ENCODE measurements at places on chromosomes 12 and 14.

DNA sequence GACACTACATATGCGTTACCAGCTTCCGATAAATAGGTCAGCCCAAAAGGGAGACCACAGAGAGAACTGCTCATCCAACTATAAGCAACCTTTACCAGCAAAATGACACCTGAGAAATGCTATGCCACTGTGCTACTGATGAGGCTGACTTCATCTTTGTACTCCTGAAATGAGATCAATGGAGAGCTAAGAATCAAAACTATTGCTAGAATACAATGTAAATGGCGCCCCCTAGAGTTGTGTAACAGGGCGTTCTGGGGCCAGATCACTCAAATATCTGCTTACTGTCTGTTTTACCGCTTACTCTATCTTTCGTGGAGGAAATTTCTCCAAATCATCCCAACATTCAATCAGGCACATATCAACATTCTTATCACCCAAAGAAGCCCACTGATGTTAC, 4.6 kb downstream of the ZNF384 start:
- DNase-seq, result peak; percentile 67

DNA sequence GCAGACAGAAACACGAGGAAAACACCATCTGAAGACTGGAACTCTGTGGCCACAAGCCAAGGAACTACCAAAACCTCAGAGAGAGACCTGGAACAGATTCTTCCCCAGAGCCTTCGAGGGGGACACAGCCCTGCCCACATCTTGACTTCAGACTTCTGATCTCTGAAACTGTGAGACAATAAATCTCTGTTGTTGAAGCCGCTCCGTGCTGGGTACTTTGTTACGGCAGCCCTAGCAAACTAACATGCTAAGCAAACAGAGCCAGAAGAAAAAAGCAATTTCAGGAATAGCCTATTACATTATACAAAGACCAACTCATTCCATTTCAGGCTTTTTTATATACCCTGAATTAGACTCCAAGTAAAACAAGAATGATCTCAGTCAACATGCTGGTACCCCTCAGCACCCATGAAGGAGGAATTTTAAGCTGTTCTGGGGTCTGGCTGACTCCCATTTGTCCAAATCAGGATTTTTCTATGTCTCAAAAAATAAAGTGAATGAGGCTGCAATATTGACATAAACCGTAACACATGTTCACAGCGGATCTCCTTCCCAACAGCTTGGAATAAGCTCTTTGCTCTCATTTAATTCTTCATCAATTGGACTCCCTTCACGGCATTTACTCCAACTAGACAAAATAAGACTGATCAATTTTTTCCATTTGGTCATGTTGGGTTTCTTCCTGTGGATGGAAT, 190.1 kb downstream of the FOXN3 start:
- DNase-seq, result no peak

DNA sequence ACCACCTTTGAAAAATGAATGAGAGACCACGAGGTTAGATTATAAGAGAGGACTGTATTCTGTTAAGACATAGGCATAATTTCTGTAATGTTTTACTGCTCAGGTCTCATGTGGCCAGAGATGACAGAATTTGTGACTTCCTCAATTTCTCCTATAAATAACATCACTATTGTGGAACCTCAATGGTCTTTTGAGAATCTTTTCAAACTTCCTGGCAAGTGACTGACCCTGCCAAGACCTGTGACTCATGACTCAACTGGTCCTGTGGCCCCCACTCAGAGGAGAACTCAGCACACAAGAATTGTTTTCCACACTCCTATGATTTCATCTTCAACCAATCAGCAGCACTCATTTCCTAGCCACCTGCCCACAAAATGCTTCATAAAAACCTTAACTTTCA, 508.2 kb upstream of the ATP2B1 start:
- no peak for DNase-seq

GRCh38 chr14:48876806-48877340, 709.3 kb downstream of the RPS29 start:
- DNase-seq, result no peak

DNA sequence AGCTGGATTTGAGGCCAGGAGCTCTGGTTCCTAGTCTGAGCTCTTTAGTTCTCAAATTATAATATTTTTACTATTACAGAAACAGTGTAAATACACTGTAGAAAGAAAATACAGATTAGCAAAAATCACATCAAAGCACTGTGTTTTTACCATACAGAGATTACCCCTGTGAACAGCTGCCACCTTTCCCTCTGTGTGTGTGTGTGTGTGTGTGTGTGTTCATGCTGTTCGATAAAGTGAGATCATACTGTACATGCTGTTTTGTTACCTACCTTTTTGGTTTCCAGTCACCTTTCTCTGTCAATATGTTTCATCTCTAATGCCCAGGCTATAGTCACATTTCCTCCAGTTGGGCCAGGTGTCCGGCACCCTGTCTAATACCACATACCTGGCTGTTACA, 26.9 kb downstream of the MVK start:
- no peak for DNase-seq

DNA sequence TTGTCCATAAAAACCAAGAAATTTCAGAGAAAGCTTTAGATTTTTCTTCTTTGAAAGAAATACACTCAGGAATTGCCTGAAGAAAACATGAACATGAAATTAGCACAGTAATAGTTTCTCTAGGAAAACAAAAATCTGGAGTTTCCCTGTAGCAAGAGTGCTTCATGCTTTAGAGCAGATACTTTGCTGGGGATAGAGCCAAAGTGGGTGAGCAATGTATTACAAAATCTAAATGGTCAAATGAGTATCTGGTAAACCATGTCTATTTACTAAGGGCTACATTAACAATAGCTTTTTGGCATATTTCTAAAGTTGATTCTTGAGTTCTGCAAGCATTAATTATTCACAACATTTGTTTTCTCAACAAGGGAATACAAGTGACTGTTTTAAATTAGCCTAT, 26.2 kb downstream of the AVPR1A start:
- no peak for DNase-seq

- no peak for DNase-seq
Observed at GRCh38 chr14:95886366-95887056, 9.9 kb downstream of the TUNAR start.

GRCh38 chr12:115232455-115233156, 548.6 kb upstream of the TBX3 start:
- DNase-seq, result no peak

DNA sequence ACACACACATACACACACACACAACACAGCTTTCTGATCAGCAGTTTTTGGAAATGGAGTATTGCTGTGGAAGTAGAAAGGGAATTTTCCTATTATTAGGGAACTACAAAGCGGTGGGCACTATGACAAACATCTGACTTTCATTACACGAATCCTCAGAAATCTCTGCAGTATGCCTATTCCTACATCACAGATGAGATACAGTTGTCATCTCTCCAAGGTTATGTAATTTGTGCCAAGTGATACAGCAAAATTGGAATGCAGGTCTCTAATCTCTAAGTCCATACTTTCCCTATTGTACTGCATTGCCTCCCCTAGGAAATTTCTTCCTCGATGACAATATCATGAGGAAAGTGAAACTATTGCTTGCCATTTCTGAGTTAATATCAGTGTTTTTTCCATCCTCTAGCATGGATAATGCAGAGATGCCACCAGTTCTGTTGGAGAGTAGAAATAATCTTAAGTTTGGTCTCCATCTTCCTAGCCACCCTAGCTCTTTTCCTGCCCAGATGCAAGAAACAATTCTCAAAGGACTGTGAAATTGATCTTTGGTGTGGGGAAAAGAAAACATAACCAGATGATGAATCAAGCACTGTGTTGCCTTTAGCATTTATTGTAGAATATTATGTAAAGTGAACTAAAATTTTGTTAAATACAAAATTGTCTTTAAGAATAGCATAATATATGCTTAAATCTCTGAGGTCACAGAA, 94.7 kb downstream of the ERGIC2 start:
- no peak for DNase-seq

- DNase-seq, result no peak
Observed at GRCh38 chr12:100435957-100436356, 37.7 kb upstream of the NR1H4 start.

- no peak for DNase-seq
Observed at GRCh38 chr14:104149617-104150135, 11.3 kb downstream of the KIF26A start.

DNA sequence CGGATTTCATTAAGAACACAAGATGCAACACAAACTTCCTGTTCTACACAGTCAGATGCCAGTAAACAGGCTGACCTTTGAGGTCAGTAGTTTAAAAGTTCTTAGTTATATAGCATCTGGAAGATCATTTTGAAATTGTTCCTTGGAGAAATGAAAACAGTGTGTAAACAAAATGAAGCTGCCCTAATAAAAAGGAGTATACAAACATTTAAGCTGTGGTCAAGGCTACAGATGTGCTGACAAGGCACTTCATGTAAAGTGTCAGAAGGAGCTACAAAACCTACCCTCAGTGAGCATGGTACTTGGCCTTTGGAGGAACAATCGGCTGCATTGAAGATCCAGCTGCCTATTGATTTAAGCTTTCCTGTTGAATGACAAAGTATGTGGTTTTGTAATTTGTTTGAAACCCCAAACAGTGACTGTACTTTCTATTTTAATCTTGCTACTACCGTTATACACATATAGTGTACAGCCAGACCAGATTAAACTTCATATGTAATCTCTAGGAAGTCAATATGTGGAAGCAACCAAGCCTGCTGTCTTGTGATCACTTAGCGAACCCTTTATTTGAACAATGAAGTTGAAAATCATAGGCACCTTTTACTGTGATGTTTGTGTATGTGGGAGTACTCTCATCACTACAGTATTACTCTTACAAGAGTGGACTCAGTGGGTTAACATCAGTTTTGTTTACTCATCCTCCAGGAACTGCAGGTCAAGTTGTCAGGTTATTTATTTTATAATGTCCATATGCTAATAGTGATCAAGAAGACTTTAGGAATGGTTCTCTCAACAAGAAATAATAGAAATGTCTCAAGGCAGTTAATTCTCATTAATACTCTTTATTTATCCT, 13.5 kb downstream of the PTGER2 start:
- no peak for DNase-seq

- no peak for DNase-seq
Observed at GRCh38 chr12:119869720-119870119, 7.4 kb downstream of the CIT start.

DNA sequence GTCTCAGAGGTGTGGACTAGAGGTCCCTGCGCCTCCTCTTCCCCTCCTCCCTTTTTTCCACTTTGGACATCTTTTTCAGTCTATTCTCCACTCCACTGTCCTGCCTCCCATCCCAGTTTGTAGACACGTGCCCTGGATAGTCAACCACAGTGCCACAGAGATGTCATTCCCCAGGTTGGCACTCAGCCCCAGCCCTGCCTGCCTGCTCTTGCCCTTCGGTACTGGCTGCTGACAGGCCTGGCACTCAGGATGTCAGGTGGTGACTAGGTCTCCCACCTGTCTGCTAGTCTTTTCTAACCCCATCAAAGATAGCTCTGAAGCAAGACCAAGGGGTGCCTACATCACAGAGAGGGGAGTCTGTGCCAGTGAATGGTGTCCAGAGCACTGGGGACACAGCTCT, 15.8 kb downstream of the KRT71 start:
- no peak for DNase-seq

DNA sequence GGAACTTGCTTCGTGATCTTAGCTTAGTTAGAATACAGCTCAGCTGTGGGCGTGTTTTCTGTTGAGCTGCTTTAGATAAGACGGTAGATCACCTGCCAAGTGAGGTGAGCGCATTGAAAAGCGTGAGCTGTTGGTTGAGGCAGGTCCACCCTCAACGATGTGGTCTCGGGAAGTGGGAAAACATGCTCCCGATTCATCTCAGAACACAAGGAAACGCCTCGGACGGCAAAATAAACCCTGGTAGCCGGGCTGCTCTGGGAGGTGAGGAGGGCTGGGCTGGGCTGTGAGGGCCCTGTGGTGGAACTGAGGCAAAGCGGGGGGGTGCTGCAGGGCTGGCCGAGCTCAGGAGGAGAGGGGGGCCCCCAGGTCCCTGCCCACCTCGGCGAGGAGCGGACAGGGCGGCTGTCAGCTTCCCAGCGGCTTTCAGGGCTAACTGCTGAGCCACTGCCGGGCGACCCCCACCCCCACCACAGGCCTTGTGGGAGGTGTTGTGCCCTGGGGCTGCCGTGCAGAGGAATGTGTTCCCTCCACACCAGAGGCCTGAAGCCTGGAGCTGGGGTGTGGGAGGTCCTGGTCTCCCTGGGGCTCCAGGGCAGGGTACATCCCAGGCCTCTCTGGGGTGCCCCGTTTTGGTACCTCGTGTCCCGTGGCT, 30.7 kb downstream of the NOC4L start:
- DNase-seq, result no peak

DNA sequence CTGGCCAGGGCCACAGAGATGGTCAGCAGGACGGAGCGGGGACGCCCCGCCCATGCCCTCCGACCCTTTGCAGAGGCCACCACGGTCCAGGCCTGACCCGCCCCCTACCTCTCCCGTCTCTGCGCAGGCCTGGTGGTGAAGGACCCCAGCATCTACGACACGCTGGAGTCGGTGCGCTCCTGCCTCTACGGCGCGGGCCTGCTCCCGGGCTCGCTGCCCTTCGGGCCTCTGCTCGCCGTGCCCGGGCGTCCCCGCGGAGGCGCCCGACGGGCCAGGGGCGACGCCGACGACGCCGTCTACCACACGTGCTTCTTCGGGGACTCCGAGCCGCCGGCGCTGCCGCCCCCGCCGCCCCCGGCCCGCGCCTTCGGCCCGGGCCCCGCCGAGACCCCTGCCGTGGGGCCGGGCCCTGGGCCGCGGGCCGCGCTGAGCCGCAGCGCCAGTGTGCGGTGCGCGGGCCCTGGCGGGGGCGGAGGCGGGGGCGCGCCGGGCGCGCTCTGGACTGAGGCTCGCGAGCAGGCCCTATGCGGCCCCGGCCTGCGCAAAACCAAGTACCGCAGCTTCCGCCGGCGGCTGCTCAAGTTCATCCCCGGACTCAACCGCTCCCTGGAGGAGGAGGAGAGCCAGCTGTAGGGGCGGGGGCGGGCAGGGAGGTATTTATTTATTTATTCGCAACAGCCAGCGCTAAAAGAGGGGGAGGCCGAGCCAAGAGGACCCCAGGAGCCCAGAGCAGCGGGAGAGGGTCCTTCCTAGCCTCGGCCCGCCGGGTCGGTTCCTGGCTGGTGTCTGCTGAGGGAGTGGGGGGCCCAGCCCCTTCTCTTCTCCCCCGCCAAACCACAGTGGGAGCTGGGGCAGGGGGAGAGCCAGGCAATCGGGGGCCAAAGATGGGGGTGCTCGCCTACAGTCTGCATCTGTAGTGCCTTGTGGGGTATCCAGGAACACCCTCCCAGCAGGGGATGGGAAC, 8.1 kb downstream of the TAMALIN start:
- no peak for DNase-seq

GRCh38 chr12:50778663-50779590, 15.0 kb downstream of the ATF1 start:
- DNase-seq, result no peak
